ENCODE measurements at places on chromosomes 1 and 21.
A peak's percentile ranks its signal among the peaks of the same experiment; 100 is the strongest.

DNA sequence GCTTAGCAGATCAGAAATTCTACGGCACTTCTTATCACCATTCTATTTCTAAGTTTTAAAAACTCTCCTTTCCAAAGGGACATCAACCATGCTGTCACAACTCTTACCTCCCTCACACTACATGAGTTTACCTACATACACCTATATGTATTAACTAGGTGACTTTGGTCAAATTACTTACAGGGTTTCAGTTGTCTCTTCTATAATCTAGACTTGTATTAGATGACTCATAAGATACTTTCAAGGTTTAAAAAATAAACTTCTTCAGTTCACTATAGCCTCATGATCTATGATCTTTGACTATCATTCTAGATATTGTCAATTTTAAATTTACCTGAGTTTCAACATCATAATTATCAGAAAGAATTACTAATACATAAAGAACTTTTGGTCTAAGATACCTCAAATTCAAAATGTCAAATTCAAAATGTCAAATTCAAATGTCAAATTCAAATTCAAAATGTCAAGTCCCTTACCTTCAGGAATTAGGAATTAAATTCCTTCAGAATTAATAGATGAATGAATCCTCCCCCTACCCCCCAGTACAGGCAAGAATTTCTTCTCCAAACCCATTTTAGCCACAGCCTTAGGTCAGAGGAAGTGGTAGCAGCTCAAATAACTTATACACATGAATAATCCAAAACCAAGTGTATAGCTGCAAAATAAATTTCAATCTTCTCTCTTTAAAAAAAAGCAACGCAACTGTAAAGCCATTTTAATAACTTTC is 31.1 kb downstream of the OTUD7B start:
- no peak for DNase-seq

GRCh38 chr1:50420689-50421365 is 2.4 kb downstream of the DMRTA2 start:
- no peak for DNase-seq

DNA sequence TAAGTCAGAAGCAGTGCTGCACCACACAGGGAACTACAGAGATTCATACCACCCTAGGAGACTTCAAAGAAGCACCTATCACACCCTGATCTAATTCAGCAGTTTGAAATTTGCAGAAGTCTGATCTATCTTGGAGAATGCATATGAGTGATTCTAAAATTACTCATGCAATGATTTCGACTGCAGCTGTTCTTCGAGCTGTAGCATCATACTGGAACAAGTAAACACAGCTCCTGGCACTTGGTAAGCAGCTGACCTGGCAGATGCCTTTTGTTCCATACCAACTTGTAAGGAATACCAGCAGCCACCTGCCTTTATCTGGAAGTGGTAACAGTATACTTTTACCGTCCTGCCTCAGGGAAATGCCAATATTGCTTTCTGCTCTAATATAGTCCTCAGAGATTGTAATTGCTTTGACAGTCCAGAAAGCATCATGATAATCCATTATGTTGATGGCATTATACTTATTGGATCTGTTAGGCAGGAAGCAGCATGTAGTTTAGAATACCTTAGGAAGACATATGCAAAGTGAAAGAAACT is 25.7 kb downstream of the AADACL4 start:
- no peak for DNase-seq

GRCh38 chr1:221869779-221870178 is 127.9 kb upstream of the DUSP10 start:
- DNase-seq, result no peak

GRCh38 chr1:245748646-245749045 is 593.9 kb downstream of the KIF26B start:
- no peak for DNase-seq

GRCh38 chr1:110319332-110320167 is 19.6 kb upstream of the RBM15 start:
- DNase-seq, result no peak

GRCh38 chr1:207084701-207085180 is 3.9 kb upstream of the C4BPB start:
- DNase-seq, result no peak

DNA sequence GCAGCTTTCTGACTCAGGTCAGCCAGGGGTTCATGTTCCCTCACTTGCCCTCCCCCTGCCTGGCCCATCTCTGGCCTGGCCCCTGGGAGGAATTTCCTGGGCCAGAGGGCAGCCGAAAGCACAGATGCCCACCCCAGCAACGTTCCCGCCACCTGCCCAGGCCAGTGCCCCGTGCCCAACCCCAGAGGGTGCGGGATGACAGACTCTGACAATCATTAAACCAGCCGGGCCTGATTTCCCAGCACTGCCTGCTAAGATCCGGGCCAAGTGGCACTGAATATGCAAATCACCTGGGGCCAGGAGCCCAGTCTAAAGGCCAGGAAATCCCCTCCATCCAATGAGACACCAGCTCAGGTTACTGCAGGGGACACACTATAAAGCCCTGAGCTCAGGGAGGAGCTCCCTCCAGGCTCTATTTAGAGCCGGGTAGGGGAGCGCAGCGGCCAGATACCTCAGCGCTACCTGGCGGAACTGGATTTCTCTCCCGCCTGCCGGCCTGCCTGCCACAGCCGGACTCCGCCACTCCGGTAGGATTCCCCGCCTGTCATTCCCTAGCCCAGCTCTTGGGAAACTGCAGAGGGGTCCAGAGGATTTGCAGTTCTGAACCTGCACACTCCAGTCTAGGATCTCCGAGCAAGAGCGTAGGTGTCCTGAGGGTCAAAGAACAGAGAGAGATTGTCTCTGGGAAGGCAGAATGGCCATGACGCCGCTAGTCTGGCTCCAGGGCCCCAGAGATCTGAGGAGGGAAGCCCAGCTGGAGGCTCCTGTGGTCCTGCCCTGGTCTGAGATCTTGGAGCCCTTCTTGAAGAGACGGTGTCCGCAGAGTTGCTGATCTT is at the start of gene ELF3:
ELF3 (plus strand) TSS at position 408 of the 836 bp plus-strand sequence. CDS start 550 bp downstream, outside the sequence.
- DNase-seq, result peak; percentile 90

GRCh38 chr21:45517249-45518065 is 24.8 kb downstream of the SLC19A1 start:
- peak; percentile 59 for DNase-seq

DNA sequence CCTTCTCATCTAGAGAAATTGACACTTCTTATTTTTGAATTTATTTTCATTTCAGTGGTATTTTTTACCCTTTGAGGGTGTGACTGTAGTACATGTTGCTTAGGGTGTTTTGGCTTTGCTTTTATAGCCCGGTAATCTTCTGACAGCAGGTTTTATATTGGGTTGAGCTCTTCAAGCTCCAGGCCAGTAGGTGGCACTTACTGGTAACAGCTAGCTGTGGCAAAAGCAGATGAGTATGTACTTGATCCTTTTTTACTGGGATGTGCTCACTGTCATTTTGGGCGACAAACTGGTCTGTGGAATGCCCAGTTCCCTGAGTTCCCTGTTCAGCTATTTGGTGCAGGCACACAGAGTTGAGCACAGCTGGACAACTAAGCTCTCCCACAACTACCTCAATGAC is 916.2 kb upstream of the B3GALT2 start:
- DNase-seq, result no peak

DNA sequence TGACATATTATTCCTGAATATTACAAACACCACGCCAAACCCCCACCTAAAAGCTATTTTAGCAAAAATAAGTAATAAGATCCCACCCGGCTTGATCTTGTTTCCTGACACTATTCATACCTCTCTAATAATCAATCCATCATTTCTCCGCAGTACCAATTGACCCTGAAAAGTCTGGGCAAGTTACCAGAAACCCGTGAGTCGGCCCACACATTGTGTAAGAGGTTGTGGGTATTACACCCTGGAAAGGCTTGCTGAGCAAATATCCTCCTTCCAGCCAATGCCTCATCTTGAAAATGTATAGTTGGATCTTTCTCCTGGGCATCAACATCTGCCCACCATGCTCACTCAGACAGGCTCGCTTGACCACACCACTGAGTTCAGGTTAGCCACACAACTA is 451.0 kb downstream of the TTLL7 start:
- DNase-seq, result no peak

DNA sequence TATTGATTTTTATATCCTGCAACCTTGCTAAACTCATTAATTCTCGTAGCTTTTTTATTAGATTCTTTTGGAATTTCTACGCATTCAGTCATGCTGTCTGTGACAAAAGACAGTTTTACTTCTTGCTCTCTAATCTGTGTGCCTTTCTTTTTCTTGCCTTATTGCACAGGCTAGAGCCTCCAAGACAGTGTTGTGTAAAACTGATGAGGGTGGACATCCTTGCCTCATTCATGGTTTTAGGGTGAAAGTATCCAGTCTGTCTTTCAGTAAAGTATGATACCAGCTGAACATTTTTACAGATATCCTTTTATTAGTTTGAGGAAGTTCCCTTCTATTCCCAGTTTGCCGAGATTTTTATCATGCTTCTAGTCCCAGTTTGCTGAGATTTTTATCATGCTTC is 133.8 kb downstream of the HS2ST1 start:
- no peak for DNase-seq

DNA sequence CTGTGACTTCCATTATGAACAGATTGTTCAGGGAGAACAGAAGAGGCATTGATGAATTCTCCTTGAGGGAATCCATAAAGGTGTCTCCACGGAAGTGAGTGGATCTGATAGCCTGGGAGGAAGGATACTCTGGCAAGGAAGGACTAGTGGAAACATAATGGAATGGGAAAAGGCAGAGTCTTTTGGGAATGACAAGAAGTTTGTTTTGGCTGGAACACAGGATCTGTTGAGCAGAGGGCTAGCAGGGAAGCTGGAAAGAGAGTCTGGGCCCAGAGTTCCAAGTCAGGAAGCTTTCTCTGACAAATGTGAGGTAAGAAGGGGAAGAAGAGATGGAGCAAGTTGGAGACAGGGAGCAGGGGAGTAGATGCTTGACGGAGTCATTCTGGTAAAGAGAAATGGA is 8.1 kb downstream of the ADAMTS5 start:
- DNase-seq, result no peak

DNA sequence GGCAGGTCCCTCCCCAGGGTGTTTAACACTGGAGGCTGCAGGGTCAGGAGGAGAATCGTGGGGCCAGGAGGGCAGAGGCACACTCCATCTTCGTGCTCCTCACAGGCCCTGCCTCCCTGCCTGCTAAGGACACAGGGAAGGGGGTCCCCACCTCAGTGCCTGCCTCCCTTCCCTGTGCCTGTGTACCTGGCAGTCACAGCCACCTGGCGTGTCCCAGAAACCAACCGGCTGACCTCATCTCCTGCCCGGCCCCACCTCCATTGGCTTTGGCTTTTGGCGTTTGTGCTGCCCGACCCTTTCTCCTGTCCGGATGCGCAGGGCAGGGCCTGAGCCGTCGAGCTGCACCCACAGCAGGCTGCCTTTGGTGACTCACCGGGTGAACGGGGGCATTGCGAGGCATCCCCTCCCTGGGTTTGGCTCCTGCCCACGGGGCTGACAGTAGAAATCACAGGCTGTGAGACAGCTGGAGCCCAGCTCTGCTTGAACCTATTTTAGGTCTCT is 623 bp upstream of the BGLAP start:
- no peak for DNase-seq

DNA sequence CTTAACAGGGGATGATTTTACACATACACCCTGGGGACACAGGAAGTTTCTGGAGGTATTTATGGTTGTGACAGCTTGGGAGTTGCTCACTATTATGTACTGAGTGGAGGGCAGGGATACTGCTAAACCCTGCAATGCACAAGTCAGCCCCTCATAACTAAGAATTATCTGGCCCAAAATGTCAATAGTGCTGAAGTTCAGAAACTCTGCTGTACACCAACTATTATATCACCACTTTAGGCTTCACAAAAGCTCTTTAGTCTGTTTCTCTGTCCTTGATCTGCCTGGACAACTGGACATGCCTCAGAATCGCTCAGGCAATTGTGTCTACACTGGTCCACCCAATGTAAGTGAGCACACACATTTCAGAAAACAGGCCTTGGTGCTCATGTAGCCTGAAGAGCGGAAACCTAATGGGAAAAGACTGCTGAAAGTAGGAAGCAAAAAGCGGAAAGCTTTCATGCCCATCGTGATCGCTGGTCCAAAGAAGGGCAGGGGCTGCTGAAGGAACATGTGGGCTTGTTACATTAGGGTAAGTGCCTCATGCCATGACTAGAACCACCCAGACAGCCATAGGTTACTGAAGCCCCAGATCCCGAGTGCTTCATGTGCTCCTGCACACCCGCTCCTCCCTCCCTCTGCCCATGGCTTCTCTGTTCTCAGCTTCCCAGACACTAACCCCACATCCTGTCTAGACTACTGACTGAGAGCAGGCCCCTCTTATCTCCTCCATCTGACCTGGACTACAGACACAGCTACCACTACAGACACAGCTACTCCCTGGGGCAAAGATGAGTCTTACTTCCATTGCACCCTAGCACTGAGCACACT is 73.5 kb downstream of the LRIG2 start:
- no peak for DNase-seq

DNA sequence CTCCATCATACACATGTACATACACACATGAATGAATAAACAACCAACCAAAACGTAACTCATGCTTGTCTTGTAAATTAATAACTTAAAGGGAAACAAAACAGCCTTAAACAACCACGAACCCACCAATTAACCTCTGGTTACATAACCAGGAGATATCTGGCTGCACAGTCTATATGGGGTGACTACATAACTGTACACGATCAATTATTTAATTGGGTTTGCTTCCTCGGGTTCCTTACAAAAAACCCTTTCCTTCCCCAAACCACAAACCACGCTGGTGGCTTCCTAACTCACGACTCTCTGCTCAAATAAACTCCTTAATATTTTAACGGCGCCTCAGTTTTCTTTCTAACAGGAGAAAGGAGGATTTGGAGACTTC is 744 bp downstream of the ZNF670 start:
- DNase-seq, result no peak

DNA sequence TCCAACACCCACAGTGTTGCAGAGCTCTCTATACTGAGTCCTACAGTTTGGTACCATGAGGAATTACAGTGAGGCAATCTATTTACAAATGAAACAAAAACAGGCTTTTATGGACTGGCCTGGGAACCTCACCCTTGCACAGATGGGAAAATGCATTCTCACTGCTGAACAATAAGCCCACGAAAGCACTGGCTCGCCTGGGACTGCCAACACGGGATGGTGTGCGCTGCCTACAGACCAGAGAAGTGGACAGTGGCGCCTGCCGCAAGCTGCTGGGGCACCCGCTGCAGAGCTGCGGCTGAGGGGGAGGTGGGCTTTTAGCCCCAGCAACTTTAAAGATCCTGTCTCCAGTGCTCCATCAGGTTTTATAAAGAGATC is 28.5 kb upstream of the ABCG1 start:
- no peak for DNase-seq

GRCh38 chr21:33802481-33802880 is 113.1 kb downstream of the ATP5PO start:
- no peak for DNase-seq

DNA sequence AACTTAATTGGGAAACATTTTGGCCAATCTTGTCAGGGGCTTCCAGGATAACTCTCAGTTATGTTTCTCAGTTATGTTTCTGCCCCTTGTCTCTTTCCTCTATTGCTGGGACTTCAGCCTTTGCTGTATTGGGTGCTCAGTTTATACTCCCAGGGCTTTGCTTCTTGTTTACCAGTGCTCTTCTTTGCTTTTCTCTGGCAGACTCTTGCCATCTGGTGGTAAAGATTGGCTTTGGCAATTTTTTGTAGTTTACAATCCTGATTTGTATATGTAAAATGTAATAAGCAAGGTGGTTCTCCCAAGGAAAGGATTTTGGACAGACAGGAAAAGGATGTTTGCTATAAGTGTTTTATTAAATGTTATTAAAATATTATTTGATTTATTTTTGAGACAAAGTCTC is 37.9 kb downstream of the FABP3 start:
- DNase-seq, result no peak

GRCh38 chr1:201982082-201982622 is 296 bp upstream of the RNPEP start:
- peak; percentile 90 for DNase-seq
